ENCODE measurements at places on chromosomes 7 and 10.

DNA sequence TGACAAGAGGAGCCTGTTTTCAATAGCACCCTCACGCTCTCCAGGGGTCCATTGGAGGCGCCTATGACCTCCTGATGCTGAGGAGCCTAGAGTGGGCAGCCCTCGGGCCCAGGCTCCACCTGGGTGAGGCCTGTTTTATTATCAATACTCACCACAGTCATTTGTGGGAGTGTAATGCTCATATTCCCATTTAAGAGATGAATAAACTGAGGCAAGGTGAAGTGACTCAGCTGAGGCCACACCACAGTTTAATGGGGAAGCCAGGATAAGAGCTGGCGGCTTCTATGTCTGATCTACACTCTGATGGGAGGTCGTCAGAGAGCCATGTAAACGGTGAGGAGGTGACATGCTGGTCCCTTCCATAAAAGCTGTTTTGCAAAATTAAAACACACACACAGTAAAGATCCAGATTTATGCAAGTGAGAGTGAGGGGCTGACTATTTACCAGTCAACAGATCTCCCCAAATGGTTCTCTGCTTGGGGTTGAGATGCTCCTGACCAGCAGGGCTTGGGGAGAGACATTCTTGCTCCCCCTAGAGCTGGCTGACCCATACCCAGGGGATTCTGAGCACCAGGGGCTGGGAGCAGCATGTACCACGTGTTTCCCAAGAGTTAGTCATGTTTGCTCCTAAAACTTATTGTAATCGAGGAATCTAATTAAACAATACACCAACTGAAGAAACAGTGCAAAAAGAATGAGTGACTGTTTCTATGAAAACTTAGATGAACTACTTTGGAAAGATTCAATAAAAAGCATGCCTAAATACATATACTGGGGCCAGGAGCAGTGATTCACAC, 81.0 kb upstream of the INSIG1 start:
- DNase-seq = no peak

DNA sequence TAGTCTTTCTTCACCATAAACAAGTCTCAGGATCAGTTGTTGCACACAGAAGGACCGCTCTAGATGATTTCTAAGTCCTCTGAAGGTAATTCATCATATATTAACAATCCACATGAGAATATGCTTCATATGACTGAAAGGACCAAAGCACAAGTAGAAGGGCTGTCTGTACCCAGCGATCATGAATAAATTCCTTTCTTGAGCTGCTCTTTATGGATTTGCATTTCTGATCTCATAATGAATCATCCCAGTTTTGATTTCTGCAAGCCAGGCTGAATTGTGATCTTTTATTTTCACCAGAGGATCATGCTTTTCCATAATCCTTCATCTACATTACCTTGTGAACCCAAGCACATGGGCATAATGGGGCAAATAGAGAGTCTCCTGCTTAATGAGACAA, 675.6 kb downstream of the MAGI2 start:
- no peak for DNase-seq

DNA sequence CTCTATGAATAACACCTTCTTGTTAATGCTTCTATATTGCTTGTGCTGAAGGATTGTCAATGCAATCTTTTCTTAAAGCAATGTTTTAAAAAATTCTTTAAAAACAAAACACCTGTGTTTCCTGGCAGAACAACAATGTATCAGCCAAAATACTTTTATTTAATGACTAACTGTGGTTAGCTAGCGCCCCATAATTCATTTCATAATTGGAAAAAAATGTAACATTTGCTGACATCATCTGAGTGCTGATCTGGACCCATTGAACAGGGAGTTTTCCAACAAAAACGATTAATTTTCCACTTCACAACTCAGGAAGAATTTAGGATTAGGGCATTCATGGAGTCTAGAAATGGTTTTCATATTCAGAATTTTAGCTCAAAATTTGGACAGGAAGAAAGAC, 137.6 kb upstream of the CDK6 start:
- DNase-seq = no peak

GRCh38 chr7:39758234-39758970, 135.0 kb downstream of the RALA start:
- DNase-seq = no peak

GRCh38 chr10:7853226-7853842, 35.0 kb downstream of the TAF3 start:
- DNase-seq = no peak

DNA sequence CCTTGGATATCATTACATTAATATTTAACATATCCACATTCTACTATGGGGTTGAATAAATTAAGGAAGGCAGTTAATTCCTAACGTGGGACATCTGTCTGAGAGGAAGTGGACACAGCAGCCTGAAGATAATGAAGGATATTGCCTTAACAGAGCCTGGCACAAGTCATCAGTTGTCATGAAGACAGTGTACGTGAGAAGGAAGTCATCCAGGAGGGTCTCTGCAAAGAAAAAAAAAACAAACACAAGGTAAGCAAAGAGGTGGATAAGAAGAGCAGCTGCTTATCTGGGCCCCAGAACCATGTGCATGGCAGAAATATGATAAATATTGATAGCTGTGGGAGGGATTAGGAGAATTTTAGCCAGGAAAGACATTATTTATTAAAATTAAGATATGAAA, 190.0 kb downstream of the RAPGEF5 start:
- no peak for DNase-seq

- no peak for DNase-seq
These were observed 445.2 kb downstream of the DNAJB6 start for GRCh38 chr7:157782041-157782440.

DNA sequence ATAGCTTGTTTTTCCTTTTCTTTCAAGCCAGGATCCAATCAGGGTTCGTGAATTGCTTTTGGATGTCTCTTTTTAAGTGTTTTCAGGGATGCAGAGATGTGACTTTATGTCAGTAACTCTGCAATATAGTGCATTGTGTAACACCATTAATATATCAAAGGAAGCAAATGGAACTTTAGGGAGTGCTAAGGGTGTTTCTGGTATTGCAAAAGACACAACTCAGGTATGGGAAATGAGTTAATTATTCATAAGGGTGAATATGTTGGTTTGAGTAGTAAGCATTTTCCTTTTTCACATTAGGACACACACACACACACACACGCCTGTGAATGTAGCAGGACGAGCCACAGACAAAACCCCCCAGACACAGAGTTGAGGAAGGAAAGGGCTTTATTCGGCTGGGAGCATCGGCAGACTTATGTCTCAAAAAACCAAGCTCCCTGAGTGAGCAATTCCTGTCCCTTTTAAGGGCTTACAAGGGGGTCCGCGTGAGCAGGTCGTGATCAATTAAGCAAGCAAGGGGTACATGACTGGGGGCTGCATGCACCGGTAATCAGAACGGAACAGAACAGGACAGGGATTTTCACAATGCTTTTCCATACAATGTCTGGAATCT, 31.8 kb upstream of the GSDME start:
- DNase-seq = no peak

DNA sequence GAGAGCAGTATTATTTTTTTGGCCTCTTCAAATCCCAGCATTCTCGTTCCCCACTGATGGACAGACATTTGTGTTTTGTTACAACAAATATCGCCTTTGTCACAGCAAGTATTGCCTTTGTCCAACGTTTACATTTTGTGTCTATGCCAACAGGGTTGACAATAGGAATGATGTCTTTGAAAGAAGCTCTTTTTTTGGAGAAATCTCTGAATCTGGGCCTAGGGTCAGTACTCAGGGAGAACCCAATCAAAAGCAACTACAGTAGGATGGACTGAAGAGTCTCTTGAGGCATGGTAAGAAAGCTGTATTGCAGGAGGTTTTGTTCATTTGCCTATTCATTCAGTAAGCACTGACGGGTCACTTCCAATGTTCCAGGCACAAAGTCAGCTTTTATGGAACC, 57.7 kb upstream of the KLF14 start:
- DNase-seq = no peak

- no peak for DNase-seq
These were observed 9.7 kb downstream of the MDFIC start for GRCh38 chr7:114931656-114932011.

DNA sequence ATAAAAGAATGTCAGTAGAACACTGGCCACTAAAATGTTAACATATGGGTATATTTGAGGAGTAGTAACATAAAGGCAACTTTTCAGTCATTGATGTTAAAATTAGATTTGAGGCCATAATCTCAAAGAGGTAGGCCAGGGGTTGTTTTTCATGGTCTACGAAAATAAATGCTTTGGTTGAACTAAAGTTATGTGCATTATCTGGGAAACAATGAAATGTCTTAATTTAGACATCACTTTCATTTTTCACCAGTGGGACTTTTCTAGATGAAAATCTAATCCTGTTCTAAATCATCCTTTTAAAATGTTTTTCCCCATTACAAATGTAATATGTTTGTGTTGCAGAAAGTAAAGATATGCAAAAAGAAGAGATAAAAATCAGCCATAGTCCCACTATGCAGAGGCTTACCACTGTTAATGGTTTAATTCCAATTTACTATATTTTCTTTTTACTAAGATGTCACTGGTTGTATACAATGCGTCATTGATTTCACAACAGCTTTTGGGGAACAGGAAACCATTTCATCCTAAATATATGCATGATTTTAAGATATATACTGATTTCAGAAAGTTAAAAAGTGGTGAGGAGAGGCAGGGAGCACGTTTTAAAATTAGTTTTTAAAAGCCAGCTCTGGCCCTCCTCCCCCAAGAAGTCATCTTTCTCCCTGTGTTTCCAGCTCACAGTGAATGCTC, 64.3 kb downstream of the ARID5B start:
- DNase-seq = no peak

DNA sequence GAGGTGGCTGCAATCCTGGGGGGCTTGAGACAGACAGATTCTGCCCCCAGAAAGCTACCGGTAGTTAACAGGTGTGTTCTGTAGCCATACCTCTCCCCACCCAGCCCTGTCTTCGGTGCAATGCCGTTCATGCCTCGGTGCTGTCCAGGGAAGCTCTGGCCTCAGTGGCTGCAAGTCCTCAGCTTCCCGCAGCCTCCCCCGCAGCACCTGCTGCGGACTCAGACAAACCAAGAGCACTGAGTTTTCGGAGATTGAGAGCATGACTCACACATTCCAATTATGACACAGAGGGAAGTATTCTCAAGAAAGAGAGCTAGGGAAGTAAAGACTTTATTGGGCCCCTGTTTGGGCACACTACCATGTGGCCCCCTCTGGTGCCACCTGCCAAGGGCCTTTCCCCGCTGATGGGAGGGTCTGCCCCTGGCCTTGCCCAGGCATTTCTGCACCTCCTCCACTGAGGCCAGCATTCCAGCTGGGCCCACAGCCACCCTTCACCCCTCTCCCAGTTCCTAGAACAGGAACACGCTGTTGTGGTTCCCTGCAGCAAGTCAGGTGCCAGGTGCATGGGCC, 30.2 kb upstream of the EZH2 start:
- DNase-seq = no peak

DNA sequence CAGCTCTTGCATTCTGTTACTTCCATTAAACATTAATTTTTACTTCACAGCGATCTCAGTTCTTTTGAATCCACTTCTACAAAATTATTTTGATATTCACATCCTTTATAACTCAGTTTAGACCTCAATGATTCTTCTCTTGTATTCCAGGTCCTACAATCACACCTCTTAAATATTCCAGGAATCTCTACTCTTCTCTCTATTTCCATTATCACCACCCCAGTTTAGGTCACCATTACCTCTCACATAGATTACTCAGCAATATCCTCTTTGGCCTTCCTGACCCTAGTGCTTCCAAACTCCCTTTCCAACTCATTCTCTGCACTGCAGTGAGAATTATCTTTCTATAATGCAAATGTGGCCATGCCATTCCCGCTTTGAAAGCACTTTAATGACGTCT, 27.1 kb upstream of the GPR37 start:
- no peak for DNase-seq

DNA sequence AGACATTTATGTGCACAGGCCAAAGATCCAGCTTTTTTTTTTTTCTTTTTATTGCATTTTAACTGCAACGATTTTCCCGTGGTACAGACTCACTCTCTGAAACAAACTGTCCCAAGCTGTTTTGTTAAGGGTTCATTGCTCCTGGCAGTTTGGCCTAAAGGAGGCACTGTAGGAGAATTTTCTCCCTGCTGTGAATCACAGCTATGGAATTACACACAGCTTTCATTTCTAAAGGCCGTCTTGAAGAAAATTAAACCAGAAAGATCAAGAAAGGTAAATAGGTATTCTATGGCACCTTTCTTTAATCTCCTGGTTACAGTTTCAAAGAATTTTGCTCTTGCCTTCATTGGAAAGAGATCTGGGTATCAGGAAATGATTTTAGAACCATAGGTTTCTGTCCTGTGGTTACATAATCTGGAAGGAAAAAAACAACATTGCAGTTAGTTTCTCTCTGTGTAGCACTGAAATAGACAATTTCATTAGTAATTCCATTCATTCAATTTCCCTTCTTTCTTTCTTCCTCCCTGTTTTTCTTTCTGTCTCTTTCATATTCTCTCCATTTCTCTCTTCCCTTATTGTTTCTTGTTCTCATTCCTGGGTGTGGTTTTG, 51.2 kb downstream of the PDK4 start:
- no peak for DNase-seq

- no peak for DNase-seq
These were observed 23.4 kb upstream of the BNIP3 start for GRCh38 chr10:132005147-132005546.

DNA sequence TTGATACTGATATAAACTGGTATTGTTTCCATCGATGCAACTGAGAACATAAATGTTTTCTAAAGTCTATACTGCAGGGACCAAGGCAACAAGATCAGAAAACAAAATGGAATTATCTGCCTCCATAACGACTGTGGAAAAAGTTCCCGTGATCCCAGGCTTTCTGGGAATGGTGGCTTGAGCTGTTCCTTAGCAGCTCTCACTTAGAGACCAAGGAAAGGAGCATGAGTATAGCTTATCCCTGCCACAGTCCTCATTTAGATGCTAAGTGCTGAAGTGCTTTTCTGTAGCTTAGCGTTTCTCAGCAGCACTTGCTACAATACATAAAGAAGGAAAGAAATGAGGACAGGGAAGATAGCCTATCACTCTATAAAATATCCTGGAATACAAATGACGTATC, 5.5 kb downstream of the WNT8B start:
- no peak for DNase-seq

DNA sequence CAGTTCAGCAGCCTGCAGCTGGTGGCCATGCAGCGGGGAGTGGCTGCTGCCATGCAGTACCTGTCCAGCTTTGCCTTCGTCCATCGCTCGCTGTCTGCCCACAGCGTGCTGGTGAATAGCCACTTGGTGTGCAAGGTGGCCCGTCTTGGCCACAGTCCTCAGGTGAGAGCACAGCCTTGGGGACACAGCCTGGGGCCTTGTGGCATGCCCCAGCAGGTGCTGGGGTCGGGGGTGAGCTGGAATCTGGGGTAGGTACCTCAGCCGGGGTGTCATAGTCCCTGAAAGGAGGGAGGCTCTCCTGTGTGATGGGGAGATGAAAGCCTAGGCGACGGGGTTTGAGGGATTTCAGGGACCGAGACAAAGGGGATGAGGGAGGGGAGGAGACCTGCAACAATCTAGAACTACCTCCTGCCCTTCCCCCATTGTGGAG, 14.1 kb downstream of the EPHB6 start:
- DNase-seq = no peak

DNA sequence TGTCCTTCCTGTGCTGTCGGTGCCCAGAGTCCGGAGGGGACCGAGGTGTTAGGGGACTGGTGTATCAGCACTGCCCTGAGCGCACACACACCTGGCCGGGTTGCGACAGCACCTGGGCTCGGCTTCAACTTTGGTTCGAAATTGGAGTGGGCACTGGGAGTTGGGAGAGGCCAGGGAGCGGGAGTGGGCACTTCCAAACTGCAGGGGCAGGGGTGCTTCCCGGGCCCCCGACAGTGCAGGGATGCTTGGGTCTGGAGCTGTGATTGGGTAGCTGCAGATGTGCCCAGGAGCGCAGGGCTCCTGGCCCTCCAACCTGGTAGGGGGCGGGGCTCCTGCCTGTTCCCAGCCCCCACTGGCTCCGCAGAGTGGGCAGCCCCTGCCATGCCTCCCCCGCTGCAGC, 7.7 kb downstream of the BBS9 start:
- DNase-seq = no peak

All from NCI-H345 (cell line).